ENCODE measurements at places on chromosomes 16 and 17. TPM values are rescaled to one million over a fixed set of nuclear protein-coding genes. Genes with fewer than 3 reads are reported as not detected.

DNA sequence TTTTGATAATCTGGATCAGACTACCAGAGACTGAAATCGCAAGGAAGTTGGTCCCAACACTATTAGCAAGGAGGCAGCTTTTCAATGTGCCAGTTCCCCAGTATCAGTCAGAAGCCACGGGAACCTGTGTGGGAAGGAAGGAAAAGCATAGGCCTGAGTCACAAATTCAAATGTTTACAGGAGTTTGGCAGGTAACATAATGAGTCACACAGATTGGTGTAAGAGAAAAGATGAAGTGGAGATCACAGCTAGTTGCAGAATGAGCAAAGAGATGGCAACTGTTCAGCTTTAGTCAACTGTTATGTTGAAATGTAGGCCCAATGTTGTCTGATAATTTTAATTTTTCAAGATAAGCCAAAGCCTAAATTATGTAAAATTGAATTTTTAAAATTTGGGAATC lies 28.1 kb upstream of the ITGA2B start:
- no peak for DNase-seq

GRCh38 chr16:88523309-88524161 lies 46.7 kb upstream of the ZC3H18 start:
- no peak for DNase-seq

DNA sequence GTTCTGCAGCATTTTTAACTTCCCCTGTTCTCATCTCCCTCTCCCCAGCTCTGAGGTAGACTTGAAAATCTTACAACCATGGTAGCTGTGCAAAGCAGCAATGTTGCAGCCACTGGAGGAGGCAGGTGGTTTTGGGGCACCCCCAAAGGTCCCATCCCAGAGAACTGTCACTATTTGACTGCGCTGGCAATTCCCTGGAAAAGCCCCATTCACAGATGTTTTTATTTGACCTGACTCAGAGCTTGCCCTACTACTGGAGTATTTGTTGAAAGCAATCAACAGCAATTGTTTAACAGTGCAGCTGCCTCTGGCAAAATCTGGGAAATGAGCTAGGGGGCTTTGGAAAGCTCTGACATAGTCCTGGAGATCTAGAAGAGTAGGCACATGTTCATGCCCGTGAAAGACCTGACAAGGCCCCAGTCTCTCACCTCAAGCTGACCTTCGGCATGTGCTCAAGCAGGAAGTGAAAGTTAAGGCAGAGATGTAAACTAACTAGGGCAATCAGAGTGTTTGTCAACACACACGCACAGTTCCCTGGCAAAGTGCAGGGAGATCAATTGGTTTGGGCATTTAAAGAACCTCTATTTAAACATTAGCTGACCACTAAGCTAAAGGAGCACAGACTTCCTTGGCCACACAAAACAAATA lies 19.7 kb upstream of the PIK3R5 start:
- no peak for DNase-seq

GRCh38 chr16:24119807-24120206 lies 136.3 kb upstream of the CACNG3 start:
- DNase-seq = no peak

DNA sequence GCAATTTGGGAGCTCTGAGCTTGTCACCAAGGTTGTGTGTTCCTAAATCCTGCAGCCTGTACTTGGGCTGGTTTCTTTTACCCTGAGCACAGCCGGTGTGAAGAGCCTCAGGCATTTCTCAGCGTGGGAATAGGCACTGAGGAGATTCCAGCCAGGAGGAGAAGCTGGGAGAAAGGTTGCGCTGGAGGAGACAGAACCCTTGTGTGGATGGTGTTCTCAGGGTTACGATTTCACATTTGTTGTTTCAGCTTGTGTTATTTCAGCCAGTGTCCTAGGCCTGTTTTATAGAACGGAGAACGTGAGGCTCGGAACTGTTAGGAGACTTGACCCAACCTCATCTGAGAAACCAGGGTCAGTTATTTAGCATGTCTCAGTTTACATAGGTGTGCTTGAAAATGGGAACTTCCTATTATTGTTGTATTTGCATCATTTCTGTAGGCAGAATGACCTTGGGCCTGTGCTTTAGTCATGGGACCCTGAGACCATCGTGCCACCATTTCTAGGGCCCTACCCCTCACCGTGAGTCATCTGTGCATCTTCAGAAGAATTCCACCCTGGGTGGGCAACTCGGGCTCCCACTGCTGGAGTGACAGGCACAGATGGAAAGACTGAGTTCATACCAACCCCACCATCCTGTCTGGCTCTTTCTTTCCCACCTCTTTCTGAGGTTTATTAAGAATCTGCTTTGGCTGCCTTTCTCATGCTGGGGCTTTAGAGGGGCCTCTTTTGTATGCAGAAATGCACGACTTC lies 134.9 kb downstream of the MSI2 start:
- DNase-seq = no peak

- no peak for DNase-seq
These were observed 2.6 kb upstream of the PPM1E start for GRCh38 chr17:58753026-58753425.

DNA sequence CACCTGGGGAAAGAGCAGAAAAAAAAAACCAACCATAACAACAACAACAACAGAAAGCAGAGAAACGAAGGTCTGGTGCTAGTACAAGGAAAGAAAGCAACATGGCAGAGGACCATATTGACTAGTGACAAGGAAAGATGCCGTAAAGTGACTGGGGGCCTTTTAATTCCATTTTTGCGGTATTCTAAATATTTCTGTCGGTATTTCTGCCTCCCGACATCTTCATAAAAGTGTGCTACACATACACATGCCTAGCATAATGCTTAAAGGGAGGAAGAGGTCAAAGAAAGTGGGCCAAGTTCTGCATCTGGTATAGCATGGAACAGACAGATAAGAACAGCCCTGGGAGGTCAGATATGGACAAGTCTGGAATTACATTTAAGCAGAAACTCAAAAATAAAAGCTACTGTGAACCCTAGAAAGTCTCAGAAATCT lies 19.5 kb upstream of the RNF43 start:
- DNase-seq = no peak

DNA sequence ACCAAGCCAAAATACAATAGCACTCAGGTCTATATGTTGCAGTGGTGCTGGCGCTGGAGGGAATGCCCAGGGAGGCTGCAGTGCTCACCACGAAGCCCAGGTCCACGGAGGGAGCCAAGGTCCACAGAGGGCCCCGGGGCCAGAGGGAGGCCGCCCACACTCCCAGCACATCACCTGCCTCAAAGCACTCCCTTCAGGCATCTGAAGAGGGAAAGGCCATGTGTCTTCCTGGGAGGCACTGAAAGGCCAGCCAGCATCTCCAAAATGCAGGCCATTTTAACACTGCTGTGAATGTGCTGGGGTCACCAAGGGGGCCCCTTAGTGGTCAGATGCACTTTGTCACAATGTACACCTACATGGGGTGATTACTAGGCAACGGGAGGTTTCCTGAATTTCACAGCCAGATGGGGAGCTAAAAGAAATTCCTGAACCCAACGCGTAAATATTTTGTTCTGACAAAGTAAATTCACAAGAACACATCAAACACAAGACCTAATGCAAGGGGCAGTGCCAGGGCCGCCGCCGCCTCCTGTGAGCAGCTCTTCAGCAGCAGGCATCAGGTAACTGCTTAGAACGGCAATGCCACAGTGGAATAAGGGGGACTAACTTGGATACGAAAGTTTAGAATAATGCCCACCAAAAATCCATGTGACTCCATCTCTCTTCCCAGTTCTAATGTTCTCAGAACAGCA lies 42.8 kb downstream of the USP22 start:
- no peak for DNase-seq

DNA sequence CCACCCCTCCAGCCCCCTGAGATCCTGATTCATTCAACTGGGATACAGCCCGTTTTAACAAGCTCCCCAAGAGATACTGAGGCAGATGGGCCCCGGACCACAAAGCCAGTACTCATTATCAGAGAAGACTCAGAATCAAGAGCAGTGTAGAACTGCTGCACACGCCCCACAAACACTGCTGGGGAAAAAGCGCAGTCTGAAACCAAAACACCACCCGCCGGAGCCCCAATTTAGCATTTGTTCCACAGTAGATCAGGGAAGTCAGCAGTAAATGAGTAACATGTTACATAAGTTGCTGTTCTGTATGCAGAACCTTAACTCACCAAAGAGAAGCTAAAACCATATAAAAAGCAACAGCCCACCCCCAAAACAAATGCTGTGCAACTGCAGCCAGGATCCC lies 123.6 kb downstream of the CDYL2 start:
- DNase-seq = no peak

- no peak for DNase-seq
These were observed 71.8 kb upstream of the METRNL start for GRCh38 chr17:83007504-83008185.

DNA sequence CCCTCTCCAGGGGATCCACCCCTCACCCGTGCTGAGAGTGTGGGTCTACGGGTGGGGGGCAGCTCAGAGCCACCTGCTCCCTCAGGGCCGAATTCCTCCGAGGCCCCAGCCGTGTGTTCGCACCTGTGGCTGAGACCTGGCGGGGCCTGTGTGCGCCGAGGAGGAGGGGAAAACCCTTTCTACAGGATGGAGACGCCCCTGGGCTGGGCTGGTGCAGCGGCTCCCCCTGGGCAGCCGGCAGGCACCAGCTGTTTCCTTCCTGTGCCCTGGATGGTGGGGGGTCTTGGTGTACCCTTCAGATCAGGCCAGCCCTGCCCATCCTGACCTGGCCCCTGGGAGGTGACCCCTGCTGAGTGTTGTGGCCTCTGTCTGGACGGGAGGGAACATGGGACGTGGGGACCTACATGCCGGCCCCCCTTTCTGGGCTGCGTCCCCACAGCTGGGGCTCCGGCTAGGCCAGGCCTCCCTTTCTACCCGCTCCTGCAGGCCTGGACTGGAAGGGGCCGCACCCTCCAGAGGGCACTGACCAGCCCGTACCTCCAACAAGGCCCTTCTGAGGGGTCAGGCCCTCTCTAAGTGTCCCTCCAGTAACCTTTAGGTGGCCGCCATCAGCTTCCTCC lies 28.3 kb upstream of the PABPN1L start:
- DNase-seq = no peak

GRCh38 chr16:89949121-89949742 lies 677 bp downstream of the DEF8 start:
- DNase-seq = no peak

DNA sequence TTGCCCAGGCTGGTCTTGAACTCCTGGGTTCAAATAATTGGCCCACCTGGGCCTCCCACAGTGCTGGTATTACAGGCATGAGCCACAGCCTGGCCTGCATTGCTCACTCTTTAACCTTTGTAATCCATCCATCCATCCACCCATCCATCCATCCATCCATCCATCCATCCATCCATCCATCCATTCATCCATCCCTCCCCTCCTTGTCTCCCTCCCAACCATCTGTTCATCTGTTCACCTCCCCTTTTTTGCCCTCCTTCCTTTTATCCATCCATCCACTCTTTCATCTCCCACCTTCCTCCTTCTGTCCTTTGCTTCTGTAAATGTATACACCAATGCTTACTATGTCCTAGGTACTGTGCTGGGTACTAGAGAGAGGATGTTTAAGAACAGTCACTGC lies 65.5 kb downstream of the CDK5R1 start:
- no peak for DNase-seq

- DNase-seq = peak; percentile 87
These were observed 6.9 kb downstream of the PHOSPHO1 start for GRCh38 chr17:49223517-49224197.

DNA sequence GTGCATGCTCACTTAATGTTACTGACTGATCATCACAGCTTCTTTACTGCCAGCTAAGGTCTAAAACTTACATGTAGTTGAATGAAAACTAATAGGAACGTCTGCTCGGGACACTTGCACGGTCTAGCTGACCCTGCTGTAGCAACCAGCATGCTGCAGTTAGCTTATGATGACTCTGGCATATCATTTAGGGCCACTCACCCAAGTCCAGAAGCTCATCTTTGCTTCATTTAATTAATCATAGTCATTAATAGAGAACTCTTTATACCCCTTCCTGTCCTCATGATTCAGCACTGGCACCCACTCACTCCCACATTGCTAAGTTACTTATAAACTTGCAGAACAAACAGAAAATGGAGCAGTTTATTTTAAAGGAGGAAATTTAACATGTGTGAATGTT lies 136.3 kb downstream of the NLK start:
- no peak for DNase-seq

GRCh38 chr16:79451196-79451816 lies 149.2 kb downstream of the MAF start:
- DNase-seq = no peak

DNA sequence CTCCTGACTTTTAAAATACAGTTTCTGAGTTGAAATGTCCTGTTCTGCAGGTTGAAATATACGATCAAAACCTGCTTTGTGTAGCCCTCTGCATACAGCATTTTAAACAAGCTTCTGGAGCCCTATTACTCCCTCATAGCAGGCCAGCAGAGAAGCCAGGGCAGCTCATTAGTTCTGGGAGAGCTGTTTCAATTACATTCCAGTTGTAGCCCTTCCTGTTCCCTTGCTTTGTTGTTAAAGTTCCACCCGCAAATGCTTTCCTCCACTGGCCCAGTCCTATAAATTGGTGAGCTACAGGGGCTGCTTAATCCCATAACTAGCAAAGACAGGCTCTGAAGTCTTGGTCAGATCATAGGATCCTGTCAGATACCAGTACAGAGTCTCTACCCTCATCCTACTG lies 162.5 kb downstream of the SLC39A11 start:
- DNase-seq = no peak

- DNase-seq = no peak
These were observed 2.8 kb upstream of the FUS start for GRCh38 chr16:31177136-31177535.

- DNase-seq = no peak
These were observed 217.8 kb downstream of the GRIN2A start for GRCh38 chr16:9964426-9964825.

DNA sequence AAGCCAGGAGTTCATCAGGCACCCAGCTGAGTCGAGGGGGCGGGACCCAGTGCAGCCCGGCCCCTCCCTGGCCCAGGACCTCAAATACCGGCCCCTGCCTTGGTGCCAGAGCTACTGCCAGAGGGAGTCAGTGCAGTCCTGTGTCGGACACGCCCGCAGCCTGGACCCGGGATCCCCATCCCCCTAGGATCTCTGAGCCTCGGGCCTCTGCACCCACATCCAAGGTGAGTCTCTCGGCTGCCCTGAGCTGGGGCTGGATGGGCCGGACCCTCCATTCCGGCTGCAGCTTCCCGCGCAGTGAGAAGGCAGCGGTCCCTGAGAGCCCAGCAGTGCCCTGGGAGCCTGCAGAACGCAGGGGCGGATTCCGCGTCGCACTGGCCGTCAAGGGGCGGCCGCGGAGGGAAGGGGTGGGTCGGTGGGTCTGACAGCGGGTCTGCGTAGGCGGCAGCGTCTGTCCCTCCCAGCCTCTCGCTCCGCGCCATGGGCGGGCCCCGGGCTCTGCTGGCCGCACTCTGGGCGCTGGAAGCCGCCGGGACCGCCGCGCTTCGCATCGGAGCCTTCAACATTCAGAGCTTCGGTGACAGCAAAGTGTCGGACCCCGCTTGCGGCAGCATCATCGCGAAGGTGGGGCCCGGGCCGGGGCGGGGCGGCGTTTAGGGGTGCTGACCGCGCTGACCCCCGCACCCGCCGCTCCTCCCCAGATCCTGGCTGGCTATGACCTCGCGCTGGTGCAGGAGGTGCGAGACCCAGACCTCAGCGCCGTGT lies at the start of gene DNASE1L2:
Gene DNASE1L2 (plus strand): TSS at position 108 of the 765 bp plus-strand sequence. CDS start 373 bp downstream, at position 481.
- peak; percentile 52 for DNase-seq

GRCh38 chr17:55931446-55931845 lies 180.6 kb downstream of the PCTP start:
- DNase-seq = no peak

The KRTAP4-4 gene
- not detected for polyA plus RNA-seq

The RRAD gene
- 3.4 TPM for polyA plus RNA-seq

The ITGA2B gene
- 2.2 TPM for polyA plus RNA-seq

The PRSS36 gene
- 0.75 TPM for polyA plus RNA-seq

The AXIN1 gene
- 18.1 TPM for polyA plus RNA-seq

The KRT31 gene
- not detected for polyA plus RNA-seq

The MEOX1 gene
- not detected for polyA plus RNA-seq
